Uterus (tissue), 4 donors: ENCODE measurements at places on chromosomes 7 and 10.

- no peak overlapping the region for H3K4me3 ChIP-seq
- H3K27me3 ChIP-seq: no peaks in the 10 kb centered on the region
- no peak for DNase-seq
- H3K27ac ChIP-seq: no peak overlapping the region
- H3K4me1 ChIP-seq: no peaks in the 10 kb centered on the region
- no peaks in the 10 kb centered on the region for H3K36me3 ChIP-seq
Measured at GRCh38 chr10:131494451-131494850, 182.9 kb upstream of the TCERG1L start.

DNA sequence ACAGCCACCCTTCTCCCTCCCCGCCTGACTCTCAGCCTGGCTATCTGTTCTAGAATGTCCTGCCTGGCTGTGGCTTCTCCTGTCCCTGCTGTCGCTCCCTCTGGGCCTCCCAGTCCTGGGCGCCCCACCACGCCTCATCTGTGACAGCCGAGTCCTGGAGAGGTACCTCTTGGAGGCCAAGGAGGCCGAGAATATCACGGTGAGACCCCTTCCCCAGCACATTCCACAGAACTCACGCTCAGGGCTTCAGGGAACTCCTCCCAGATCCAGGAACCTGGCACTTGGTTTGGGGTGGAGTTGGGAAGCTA lies 1.2 kb downstream of the EPO start:
- H3K4me1 ChIP-seq: no peaks in the 10 kb centered on the region
- no peaks in the 10 kb centered on the region for H3K36me3 ChIP-seq
- no peak overlapping the region for H3K4me3 ChIP-seq
- DNase-seq: no peak
- peaks cover 4% of the 10 kb centered on the region for H3K27me3 ChIP-seq
- H3K27ac ChIP-seq: no peak overlapping the region

- H3K27ac ChIP-seq: no peak overlapping the region
- no peak for DNase-seq
- no peaks in the 10 kb centered on the region for H3K4me1 ChIP-seq
- H3K27me3 ChIP-seq: no peaks in the 10 kb centered on the region
Measured at GRCh38 chr10:59945590-59945989, 39.2 kb upstream of the CCDC6 start.

- no peak for DNase-seq
- no peaks in the 10 kb centered on the region for H3K36me3 ChIP-seq
- no peaks in the 10 kb centered on the region for H3K4me1 ChIP-seq
- H3K4me3 ChIP-seq: no peak overlapping the region
- H3K27me3 ChIP-seq: no peaks in the 10 kb centered on the region
Measured at GRCh38 chr10:48456361-48456804, 148.5 kb downstream of the ARHGAP22 start.

DNA sequence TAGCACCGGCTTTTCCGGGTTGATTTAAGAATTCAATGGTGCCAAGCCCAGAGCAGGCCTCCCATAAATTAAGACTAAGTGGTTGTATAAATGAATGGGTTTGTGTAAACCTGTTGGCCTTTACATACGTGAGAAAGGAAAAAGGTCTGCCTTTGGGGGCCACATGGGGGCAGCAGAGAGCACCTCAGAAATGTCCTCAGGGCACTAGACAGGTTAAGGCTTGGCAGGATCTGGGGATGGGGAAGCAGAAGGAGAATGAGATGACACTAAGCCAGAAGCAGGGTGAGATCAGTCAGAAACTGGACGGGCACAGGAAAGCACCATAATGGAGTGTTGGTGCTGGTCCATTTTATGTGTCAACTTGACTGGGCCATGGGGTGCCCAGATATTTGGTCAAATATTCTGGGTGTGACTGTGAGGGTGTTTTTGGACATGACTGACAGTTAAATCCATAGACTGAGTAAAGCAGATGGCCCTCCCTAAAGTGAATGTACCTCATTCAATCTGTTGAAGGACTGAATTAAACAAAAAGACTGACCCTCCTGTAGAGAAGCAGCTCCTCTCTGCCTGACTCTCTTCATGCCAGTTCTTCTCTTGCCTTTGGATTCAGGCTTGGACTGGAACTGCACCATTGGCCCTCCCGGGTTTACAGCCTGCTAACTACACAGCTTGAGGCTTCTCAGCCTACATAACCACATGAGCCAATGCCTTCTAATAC lies 58.9 kb downstream of the FRMPD2 start:
- no peak overlapping the region for H3K27ac ChIP-seq
- DNase-seq: no peak
- no peaks in the 10 kb centered on the region for H3K4me1 ChIP-seq
- H3K36me3 ChIP-seq: no peaks in the 10 kb centered on the region
- no peak overlapping the region for H3K4me3 ChIP-seq

GRCh38 chr10:24207781-24208611 lies 942 bp upstream of the KIAA1217 start:
- peak overlapping the region; percentile 51 for H3K4me3 ChIP-seq
- no peak for DNase-seq
- no peaks in the 10 kb centered on the region for H3K27me3 ChIP-seq
- H3K4me1 ChIP-seq: no peaks in the 10 kb centered on the region
- peak overlapping the region; percentile 90 for H3K27ac ChIP-seq
